ENCODE measurements at places on chromosomes 1 and 21.

DNA sequence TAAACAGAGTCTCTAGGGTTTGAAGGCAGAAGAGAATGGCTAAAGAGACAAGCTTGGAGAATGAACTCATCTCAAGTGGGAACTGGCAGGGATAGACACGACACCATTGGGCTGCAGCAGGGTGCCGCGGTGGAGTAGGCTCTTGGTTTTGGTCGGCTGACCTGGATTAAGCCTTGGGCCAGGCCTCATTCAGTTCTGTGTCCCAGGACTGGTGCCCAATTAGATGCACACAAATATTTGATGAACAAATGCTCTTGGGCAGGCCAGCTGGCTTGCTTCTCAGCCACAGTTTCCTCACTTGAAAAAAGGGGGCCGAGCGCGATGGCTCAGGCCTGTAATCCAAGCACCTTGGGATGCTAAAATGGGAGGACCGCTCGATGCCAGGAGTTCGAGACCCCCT lies 53.4 kb upstream of the CITED4 start:
- DNase-seq, result no peak

- no peak for DNase-seq
Observed at GRCh38 chr1:216310776-216311175, 112.5 kb downstream of the USH2A start.

- DNase-seq, result no peak
Observed at GRCh38 chr1:15423355-15424077, 13.8 kb downstream of the EFHD2 start.

- DNase-seq, result no peak
Observed at GRCh38 chr21:17598437-17598836, 14.3 kb downstream of the BTG3 start.

DNA sequence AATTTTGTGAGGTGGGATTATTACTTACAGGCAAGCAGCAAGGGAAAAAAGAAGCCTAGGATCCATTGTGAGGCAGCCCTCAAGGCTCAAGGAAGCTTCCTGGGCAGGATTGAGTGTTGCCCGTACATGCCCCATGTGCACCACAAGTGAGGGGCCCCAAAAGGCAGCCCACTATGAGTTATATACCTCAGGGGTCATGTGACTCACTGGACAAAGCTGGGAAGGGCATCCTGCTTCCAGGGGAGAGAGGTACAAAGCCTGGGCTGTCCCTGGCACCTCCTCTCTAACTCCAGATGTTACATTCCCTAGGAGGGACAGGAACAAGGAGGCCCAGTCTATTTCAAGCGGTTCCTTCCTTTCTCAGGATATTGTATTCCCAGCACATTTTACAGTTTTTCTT lies 34.0 kb upstream of the CD1D start:
- DNase-seq, result no peak

GRCh38 chr1:246773213-246773641 lies 49.0 kb downstream of the SCCPDH start:
- no peak for DNase-seq

GRCh38 chr1:95139039-95139438 lies 21.9 kb downstream of the TLCD4 start:
- no peak for DNase-seq

DNA sequence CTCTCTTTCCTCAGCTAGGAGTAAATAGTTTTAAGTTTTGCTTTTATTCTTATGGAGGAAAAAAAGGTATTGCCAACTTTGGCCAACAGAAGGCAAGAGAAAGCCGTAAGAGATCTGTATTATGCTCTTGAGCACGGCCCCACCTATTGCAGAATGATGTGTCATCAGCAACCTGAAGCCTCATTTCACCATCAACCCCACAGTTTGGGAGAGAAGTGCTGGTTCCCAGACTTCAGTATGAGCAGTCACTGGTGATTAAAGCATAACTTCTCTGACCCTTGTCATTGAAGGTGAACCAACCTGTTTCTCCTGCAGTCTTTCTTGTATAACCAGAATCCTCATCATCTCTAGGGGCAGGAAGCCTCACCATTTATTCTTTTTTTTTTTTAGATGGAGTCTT lies 100.2 kb downstream of the SIPA1L2 start:
- no peak for DNase-seq

- no peak for DNase-seq
Observed at GRCh38 chr1:176884286-176884685, 280.2 kb downstream of the ASTN1 start.

- DNase-seq, result no peak
Observed at GRCh38 chr1:40762144-40762923, 21.3 kb upstream of the KCNQ4 start.

GRCh38 chr21:14762734-14763694 lies 216.9 kb upstream of the SAMSN1 start:
- DNase-seq, result no peak

DNA sequence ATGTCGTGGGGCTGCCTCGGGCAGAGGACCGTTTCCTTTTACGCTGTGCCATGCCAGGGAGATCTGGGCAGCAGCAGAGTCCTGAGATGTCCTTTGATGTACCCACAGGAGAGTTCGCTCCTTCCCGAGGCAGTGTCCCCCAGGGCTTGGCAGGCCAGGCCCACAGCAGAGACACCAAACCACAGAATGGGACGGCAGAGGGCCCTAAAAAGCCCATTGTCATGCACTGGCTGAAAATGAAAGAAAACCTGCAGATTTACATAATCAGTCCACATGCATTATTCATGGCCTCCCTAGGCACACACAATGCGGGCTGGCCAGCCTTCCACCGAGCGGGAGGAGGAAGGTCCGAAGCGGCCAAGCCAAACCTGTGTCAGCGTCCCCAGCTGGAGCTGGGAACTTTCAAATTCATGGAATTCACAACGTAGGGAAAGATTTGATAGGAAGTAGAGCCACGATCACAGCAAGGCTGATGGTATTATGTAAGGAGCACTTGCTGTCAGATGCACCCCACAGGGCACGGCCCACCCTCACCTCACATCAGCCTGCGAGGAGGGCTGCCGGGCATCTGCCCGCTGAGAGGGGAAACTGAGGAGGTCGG lies 25.3 kb upstream of the EFHD2 start:
- DNase-seq, result no peak

DNA sequence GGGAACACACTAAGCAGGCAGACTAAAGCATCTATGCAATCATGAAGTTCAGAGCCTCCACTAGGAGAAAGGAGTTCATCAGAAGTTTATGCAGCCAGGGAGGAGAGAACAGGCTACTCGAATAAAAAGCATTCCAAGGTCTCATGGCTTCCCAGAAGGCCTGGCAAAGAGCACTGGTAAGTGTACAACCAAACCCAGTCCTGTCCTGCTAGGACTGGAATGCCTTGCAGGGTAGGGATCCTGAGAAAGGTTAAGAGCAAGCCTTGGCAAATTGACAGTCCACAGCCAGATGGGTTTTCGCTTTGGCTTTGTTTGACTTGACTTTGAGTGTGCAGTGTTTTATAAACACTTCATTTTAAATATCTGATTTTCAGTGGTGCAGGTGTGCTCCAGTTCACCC lies 133.6 kb upstream of the ATP1B1 start:
- no peak for DNase-seq

- DNase-seq, result no peak
Observed at GRCh38 chr1:156001662-156002171, 19.0 kb downstream of the SSR2 start.

DNA sequence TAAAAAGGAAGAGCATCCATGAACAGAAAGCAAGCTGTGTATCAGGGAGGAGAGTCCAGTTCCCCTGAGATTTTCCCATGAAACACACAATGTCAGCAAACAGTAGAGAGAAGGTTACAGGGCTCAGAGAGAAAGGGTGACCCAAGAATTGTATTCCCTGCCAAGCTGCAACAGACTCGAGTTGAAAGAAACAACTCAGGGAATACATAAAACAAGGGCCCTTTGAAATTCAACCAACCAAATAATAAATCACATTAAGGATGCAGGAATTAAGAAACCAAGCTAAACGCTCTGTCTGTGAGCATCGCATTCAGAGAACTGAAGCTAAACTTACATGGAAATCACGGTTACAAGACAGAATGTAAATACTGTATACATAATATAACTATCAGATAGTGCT lies 20.2 kb downstream of the S100A16 start:
- DNase-seq, result no peak

- DNase-seq, result no peak
Observed at GRCh38 chr21:31660591-31660990, 1.1 kb downstream of the SOD1 start.

GRCh38 chr1:115237507-115237906 lies 100.5 kb downstream of the NGF start:
- no peak for DNase-seq

DNA sequence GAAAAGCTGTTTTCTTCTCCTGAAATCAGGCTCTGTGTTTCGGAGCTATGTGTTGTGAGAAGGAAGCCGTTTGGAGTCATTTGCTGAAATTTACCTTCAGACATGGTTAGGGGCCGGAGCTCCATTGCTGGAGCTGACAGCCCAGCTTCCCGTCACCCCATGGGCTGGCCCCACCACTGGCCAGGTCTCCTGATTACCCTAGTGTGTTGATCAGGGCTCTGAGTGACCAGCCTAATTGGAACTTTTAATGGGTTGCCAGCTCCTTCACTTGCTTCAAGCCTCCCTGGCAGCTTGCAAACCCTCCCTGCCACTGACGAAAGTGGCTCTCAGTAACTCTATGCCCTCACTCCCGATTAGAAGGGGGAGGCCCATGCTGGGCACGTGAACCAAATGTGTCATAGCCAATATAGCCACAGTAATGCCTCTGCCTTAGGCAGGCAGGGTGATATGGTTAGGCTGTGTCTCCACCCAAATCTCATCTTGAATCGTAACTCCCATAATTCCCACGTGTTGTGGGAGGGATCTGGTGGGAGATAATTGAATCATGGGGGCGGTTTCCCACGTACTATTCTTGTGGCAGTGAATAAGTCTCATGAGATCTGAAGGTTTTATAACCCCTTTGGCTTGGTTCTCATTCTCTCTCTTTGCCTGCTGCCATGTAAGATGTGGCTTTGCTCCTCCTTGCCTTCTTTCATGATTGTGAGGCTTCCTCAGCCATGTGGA lies 224.1 kb downstream of the TRABD2B start:
- no peak for DNase-seq

GRCh38 chr1:36790191-36790590 lies 244.1 kb downstream of the GRIK3 start:
- DNase-seq, result no peak

- no peak for DNase-seq
Observed at GRCh38 chr1:58773406-58773840, 10.4 kb downstream of the JUN start.

GRCh38 chr1:2145946-2146835 lies 48.4 kb downstream of the FAAP20 start:
- DNase-seq, result no peak

DNA sequence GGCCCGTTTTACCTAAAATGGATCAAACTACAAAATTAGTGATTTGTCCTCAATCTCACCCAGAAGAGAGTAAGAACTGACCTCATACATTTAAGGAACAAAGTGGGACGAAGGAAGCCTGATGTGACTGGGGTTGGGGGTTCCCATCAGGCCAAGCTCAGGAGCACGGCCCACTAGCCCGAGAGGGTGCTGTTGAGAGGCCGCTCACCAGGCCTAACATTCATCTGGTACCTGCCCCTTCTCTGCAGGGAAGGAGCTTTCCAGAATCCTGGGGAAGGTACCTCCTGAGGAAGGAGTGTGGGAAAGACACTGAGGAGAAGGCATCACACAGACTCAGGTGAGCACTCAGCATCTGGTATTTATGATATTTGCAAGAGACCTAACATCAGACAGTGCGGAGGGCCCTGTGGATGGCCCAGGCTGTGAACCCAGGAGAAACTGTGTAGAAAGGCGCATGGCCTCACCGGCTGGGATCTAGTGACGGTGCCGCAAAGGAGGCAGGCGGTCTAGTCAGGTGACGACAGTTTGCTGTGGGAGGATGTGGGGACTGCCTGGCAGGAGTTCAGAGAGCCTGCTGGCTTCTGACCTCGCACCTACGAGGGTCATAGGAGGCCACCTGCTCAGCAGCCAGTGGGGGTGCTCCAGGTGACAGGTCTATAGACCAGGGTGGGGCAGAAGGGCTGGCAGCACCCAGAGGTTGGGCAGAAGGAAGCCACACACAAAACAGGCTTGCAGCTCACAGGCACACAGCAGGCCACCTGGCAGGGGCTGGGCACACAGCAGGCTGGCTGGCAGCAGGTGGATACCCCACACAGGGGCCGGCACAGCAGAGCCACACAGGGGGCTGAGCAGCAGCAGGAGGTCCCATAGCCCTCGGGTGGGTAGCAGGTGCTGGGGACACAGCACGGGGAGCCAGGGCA lies 543 bp downstream of the KRTAP12-4 start:
- no peak for DNase-seq

DNA sequence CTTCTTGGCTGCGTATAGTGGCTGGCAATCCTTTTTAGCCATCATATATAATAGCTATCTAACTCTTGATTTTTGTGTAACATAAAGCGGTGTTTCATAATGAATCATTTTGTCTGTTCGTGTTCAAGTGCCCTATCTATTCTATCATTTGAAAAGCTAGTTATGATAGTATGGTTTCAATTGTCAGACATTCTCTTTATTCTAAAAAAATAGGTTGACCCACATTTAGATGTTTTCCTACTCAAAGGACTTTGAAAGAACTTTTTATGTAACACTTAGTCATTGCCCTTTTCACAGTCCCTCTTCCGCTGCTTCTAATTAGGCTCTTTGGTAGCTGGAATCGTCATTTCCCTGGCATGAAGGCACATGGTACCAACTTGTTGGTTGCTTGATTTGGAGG lies 272.2 kb upstream of the B3GALT2 start:
- DNase-seq, result no peak

GRCh38 chr1:16254263-16254928 lies 17.4 kb upstream of the CPLANE2 start:
- DNase-seq, result no peak
